ENCODE measurements at places on chromosomes 12 and 14.

DNA sequence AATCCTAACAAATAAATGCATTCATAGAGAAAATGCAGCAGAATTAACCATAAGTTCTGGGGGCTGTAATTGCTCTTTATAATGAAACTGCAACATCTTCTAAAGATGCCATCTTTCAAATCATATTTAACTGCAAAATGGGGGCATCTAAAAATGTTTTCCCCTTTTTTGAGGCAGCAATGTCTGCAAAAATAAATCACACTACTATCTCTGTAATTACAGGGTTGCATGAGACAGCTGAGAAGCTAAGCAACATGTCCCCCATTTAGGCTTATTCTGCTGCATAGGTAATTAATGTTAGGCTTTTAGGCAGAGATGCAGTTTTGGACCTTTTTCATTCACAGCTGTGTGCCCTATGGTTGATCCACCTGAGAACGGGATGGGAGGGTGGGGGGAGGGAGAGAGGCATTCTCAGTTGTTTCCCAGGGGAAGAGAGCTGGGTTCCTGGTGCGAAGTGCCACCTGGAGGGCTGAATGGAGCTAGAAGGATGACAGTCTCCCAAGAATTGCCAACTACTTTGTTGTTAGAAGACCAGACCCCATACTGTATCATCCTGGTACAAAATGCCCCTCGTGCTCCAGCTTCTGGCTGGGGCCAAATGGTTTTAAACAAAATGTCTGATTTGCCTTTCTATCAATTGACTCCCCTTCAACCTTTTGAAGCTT lies 154.2 kb downstream of the APAF1 start:
- no peak for DNase-seq

DNA sequence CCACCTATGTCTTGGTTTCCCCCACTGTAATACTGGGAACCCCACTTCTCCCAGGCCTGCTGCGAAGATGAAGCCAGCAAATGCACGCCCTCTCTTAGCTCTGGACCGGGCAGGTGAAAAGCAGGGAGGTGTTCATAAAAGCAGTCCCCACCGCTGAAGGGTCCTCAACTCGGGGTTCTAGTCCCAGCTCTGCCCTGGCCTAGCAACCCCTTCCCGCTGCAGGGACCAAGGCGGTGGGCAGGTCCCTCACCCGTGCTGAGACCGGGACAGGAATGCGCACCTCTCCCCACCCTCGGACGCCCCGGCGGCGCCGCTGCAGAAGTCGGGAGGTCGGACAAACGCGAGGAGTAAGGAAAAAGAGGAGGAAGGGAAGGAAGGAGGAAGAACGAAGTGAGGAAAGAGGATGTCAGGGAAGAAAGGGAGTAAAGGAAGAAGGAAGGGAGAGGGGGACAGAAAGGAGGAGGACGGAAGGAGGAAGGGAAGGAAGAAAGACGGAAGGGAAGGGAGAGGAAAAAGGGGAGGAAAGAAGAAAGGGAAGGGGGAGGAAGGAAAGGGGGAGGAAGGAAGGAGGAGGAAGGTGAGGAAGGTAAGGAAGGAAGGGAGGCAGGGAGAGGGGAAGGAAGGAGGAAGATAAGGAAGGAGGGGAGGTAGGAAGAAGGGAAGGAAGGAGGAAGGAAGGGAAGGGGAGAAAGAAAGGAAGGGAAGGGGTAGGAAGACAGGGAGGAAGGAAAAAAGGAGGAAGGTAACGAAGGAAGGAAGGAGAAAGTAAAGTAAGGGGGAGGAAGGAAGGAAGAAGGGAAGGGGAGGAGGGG lies 701 bp downstream of the SPRING1 start:
- DNase-seq, result peak; percentile 43

- no peak for DNase-seq
Observed at GRCh38 chr12:46686267-46686942, 139.4 kb downstream of the SLC38A4 start.

DNA sequence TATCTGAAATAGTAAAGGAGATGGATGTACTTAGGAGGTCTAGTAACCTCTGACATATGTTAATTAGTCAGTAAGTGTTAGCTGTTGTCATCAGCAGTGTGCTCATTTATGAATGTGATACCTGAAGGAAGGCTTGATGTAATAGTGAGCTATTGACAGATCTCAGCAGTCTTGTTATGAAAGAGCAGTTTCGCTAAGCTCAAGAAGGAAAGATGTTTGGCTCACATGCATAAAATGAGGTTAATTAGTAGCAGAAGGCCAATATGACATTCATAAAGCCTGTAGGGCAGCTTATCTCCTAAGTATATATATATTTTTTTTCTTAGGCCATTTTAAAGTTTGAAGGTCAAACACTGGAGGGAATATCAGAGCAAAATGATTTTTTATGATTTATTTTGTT lies 2.8 kb downstream of the FAM234B start:
- no peak for DNase-seq

DNA sequence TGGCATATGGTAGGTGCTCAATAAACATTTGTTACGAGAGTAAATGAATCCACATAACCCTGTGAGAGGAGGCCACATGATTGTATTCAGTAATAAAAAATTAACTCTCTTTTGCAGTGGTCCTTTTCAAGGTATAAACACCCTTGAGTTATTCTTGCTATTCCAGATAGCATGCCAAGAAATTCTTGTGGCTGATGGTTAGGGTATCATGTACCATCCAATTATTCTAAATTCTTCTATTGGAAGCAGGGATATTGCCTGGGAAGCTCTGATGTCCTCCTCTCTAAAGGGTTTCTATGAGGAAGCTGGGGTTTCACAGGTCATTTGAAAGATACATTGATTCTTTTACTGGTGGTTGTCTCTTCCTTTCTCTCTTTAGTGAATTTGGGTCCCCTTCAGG lies 10.1 kb downstream of the AKAP6 start:
- no peak for DNase-seq

GRCh38 chr14:23094666-23095195 lies at the start of gene ACIN1:
Gene ACIN1 (minus strand): TSS chr14:23095136. CDS start chr14:23095112, 24 bp downstream.
- DNase-seq, result peak; percentile 88

DNA sequence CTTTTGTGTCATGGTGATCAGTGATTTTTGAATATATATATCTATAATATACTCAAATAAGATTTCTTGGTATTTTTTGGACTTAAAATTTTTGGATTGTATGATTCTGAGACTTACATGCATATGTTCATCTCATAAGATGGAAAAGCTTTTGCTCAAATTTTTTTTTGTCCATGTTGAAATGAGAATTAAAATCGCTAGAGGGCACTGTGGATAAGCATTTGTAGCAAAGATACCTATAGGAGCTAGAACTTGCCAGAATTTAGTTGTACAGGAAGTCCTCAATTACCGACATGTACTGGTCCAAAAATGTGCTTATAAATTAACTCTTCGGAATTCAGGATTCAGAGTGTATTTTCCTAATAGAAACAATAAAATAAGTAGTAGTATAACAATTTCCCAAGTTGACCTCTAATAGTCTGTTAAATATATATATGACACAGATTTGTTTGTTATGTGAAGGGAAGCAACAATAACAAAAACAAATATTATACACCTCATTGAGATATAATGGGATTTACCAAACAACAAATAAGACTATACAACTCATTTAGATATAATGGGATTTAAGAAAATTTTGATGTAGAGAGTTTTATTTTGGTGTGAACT lies 179.6 kb downstream of the TMEM117 start:
- no peak for DNase-seq

- no peak for DNase-seq
Observed at GRCh38 chr14:41641690-41642089, 35.0 kb downstream of the LRFN5 start.

- no peak for DNase-seq
Observed at GRCh38 chr14:75301666-75302325, 23.2 kb downstream of the FOS start.

DNA sequence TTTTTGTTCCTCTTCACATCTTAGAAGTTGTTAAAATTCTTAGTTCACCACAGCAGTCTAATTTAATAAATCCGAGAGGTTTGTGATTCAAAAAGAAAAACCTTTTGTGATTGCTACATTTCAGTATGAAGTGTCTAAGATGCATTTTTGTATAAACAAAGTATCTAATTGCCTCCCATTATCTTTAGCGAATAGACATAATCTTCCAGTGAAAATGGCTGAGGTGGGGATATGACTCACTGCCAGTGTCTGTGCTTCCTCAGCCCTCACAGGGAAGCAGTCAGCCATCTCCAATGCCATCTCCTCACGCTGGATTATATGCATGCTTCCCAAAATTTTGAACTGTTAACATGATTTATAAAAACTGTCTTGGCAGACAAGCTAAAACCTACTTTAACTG lies 7.6 kb downstream of the GCH1 start:
- DNase-seq, result no peak

DNA sequence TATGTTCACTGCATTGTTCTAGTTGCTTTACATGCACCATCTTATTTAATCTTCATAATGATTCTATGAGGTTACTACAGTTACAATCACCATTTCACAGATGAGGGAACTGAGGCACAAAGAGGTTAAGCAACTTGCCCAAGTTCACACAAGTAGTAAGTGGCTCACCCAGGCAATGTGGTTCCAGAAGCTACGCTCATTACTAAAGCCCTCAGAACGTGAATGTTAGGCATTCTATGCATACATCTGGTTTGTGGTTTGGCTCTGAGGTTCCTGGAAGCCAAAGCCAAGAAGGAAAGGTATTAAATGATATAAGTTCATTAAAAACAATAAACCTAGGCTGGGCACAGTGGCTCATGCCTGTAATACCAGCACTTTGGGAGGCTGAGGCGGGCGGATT lies 14.4 kb upstream of the VRTN start:
- no peak for DNase-seq

- DNase-seq, result no peak
Observed at GRCh38 chr12:129570796-129571400, 332.9 kb downstream of the TMEM132D start.

- no peak for DNase-seq
Observed at GRCh38 chr12:121970581-121971300, 50.9 kb upstream of the BCL7A start.

DNA sequence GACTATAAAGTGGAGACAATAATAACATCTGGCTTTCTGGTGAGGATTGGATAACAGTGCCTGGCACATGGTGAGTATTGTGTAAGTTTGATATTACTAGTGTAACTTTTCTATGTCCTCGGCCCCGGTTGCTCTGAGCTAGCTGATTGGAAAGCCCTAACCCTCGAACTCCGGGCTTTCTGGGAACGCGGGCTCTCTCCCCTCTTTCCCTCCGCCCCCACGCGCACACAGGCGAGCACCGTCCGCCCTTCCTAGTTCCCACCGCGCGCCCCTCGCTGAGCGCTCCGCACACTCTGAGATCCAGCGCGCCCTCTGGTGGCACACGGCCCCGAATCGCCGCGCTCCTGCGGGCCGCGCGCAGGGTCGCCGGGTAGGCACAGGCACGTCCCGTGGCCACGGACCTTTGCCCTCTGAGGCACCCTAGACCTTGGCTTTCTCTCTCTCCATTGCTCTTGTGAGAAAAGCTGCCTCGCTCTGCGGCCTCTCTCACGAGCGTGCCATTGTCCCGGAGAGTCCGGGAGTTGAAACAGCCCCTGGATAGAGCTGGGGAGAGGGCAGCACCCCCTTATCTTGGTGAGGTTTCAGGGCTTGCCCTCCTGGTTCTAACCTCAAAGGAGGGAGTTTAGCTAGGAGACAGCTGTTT lies 23.2 kb upstream of the ESRRB start:
- DNase-seq, result peak; percentile 56

GRCh38 chr12:126915309-126915708 lies 1351.7 kb upstream of the TMEM132C start:
- DNase-seq, result no peak

- no peak for DNase-seq
Observed at GRCh38 chr14:78088916-78089315, 81.3 kb upstream of the NRXN3 start.

DNA sequence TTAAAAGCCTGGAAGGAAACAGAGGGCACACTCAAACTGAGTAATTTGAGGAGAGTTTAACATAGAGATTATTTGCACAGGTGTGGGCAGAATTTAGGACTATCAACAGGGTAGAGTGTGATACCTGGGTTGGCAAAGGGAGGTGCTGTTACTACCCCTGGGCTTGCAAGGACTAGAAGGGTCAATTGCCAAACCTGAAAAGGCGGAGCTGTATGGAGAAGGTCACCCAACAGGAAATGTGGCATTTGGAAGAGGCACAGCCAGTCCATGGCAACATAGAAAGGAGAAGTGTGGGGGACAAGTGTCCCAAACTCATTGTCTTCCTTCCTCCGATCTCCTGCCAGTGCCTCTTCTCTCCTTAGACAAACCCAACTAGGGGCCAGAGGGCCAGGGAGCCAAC lies 21.6 kb upstream of the MED13L start:
- no peak for DNase-seq

- no peak for DNase-seq
Observed at GRCh38 chr14:85090681-85091080, 439.3 kb upstream of the FLRT2 start.

- DNase-seq, result peak; percentile 43
Observed at GRCh38 chr12:49233842-49234526, 30.9 kb upstream of the TUBA1C start.

DNA sequence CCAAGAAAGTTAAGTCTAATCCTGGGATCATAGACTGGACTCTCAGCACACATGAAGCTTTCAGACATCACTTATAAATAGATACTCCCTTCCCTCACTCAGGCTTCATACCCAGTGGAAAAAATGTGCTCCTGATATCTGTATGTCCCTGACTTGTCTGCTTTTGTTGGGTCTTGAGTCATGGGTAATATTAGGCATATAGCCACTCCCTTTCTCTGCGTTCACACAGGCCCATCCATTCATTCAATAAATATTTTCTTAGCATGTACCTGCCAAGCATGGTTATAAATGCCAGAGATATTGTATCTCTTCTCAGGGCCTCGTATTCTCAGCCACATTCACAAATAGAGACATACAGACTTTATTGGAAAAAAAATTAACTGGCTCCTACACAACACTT lies 43.5 kb downstream of the COX16 start:
- DNase-seq, result no peak

DNA sequence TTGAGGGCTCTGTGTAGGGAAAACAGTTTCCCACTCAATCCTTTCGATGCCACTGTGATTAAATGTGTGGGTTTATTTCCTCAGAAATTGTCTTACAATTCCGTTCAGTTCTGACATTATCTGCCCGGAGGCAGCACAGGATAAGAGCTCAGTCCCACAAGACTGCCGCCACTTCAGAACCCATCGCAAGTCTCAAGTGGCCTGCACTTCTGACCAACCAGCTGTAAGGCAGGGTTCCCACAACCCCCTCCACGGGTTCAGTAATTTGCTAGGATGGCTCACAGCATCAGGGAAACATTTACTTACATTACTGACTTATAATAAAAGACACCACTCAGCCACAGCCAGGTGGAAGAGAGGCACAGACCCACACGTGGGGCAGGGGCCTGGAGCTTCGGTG lies 17.2 kb downstream of the BDKRB2 start:
- no peak for DNase-seq

DNA sequence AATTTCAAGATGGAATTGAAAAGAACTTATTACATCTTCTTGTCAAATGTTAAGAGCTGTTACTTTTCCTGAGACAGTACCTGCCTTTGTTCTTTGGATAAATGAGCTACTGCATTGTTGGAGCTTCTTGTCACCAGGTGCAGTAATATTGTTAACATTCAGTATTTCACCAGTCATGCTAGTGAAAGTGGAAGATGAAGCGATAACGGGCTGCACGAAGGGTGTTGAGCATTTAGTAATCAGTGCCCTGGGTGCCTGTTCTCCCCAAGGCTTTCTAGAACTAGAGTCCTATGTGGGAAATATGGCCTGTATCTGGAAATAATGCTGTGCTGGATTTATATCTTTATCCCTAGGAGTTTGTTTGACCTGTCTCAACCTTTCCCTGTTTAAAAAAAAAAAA lies 83.2 kb downstream of the PPP2R5C start:
- no peak for DNase-seq
